ENCODE measurements at places on chromosomes 6 and 20.
A peak's percentile ranks its signal among the peaks of the same experiment; 100 is the strongest.

DNA sequence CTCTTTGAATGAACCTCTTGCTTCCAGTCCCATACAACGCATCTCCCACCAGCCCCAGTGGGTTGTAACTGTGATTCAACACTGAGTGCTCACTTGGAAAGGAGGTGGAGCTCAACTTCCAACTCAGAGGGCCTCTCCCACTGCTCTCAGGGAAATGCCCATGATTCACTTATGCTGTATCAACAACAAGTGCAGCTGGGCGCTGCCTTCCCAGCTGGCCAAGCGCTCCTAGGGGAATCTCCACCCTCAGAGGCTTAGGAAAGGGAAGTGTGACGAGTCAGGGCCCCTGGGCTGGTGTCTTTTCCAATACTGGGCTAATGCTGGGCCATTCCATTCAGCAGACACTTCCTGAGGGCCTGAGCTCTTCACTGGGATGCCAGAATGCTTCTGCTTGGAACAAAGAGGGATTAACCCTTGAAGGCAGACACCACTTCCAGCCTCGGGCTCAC is 8.1 kb upstream of the OCSTAMP start:
- ATAC-seq: peak; percentile 84

DNA sequence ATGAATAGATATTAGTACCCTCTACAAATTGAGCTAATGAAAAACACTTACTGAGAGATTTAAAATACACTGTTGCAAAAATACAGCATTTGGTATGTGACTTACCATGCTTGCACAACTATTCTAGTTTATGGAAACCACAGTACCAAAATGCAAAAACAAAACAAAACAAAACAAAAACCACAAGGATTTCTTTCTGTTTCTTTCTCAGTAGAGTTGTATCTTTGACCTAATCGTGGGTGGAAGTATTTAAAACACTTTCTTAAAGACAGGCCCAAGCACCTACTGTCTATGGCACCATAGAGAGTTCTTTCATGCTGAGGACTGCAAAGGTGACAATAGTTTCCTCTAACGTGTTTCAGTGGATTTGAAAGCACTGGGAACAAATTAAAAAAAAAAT is 95.3 kb upstream of the C6orf118 start:
- no peak for ATAC-seq

GRCh38 chr6:5525209-5525608 is 263.9 kb downstream of the FARS2 start:
- ATAC-seq: no peak

GRCh38 chr6:149082320-149082719 is 235.2 kb upstream of the TAB2 start:
- ATAC-seq: peak; percentile 44

DNA sequence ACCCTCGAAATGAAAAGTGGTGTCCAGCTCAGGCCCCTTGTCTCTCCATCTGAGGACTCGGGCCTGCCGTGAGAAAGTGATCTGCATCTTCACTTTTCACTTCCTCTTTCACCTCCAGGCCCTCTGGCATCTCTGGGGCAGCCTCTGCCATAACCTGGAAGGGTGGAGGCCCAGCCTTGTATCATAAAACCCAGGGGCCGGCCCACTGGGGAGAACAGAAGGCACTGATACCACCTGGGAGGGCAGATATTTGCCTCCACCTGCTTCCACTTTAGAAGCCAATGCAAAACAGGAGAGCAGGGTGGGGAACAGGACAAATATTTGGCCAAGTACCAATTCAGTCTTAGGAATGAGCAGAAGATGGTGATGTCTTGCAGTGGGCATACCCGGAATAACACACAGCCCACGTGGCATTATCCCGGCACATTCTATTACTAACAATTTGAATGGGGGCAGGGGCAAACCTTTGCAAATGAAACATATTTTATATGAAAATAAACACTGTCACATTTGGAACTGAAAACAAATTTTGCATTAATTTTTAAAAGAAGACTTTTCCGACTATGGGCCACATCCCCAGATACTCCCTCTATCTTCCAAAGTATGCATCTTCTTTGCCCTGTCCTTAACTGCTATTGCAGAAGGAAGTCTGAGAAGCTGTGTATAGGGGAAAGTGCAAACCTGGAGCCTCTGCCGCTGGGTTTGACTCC is 69.2 kb upstream of the TBC1D7 start:
- no peak for ATAC-seq

GRCh38 chr6:44327096-44327495 is 13.9 kb upstream of the AARS2 start:
- no peak for ATAC-seq

GRCh38 chr6:4441981-4442434 is 306.6 kb upstream of the ECI2 start:
- no peak for ATAC-seq

- peak; percentile 57 for ATAC-seq
Measured at GRCh38 chr6:142845143-142845571, 99.8 kb downstream of the HIVEP2 start.

GRCh38 chr6:106083618-106084017 is 2.5 kb upstream of the PRDM1 start:
- peak; percentile 51 for ATAC-seq

DNA sequence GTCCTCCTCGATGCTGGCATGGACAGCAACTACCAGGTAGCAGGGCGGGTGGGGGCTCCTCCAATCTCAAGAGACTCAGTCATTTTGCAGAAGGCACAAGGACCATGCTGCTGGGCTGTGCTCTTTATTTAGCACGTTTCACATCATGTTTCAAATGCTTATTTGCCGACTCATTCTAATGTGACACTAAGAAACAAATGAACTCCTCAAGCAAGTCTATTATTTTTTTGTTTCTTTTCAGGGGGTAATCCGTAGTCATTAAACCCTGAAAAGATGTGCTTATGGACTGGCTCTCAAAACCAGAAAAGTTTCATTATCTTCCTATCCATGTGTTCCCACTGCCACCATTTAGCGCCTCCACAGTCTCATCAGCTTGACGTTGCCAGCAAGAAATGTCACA is 92.9 kb downstream of the ANKS1A start:
- no peak for ATAC-seq

DNA sequence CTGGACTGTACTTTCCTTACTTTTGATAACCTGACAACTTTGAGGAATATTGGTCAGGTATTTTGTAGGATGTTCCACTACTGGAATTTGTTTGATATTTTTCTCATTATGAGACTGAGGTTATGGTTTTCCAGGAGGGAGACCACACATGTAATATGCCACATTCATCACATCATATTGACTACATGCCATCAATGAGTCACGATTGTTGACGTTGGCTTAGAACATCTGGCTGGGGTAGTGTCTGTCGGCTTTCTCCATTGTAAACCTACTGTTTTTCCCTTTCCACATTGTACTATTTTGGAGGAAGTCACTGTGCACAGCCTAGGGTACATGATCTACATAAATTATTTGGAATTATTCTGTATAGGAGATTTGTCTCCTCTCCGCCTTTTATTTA is 1.4 kb upstream of the STX11 start:
- no peak for ATAC-seq

DNA sequence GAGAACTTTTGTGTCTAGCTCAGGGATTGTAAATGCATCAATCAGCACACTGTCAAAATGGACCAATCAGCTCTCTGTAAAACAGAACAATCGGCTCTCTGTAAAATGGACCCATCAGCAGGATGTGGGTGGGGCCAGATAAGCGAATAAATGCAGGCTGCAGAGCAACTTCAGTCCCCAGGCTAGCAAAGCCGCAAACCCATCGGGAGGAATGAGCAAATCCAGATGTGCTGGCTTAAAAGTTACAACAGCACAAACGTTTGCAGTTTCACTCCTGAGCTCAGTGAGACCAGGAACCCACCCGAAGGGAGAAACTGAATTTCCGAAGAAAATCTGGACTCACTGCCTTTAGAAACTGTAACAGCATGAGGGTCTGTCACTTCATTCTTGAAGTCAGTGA is 21.9 kb upstream of the MBOAT1 start:
- ATAC-seq: no peak

- no peak for ATAC-seq
Measured at GRCh38 chr6:83138758-83139157, 54.3 kb downstream of the PGM3 start.

DNA sequence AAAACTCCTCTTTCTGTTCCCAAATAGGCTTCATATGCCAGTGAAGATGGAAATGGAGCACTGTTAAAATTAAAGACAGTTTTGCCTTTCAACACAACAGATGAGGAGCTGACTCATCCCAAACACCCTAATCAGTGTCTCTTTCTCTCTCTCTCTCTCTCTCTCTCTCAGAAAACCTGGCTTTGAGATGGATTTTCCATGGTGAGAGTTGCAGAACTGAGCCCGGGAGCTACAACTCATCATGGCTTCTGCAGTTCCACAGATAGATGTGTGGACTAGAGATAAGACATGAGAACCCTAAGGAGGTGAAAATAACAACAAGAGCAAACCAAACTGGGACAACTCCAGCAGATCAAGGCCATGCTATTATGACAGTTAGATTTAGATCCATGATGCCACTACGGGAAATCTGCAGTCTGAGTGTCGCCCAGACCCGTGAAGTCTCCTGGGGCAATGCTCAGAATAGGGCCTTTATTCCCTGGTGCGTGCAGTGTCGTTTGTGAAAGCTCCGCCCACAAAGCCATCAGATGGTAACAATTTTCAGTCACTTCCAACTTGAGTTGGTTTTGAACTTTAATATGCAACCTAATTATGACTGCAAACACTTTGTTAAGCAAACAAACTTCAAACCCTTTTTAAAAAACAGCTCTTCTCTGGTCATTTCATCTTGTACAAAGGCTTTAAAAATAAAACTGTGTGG is 338.2 kb upstream of the PREP start:
- ATAC-seq: no peak
